ENCODE measurements at places on chromosomes 12 and 14.

DNA sequence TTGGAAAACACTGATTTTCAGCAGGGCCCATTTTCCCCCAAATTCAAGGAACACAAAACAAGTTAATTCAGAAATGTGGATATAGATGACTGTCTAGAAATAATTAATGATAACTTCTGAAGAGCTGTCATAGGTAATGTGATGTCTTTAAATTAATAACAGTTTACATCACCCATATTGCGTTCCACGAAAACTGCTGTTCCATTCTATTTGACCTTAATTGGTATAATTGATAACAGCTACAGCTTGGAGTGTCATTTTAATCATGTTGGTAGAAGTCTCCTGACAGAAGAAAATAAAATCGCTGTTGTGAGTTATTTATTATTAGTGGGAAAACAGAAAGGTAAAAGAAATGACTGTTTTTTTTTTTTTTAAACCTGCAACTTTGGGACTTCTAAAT, 36.3 kb upstream of the MGAT4C start:
- DNase-seq = no peak

DNA sequence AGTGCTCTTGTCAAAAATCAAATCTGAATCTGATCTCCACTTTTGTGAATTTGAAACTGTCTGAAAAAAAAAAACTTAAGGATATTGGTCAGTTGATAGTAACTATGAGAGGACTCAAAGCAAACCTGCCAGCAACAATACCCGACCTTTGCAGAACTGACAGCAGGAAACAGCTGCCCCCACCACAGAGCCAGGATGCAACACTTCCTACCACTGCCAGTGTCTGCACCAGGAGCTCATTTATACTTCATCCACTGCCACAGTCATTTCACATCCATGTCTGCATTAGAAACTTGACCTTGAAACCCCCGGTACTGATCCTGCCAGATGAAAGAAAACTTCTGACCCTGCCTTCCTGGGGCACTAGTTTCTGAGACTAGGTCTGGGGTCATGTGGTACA, 27.4 kb upstream of the RXYLT1 start:
- DNase-seq = peak; percentile 33

- DNase-seq = peak; percentile 26
Measured at GRCh38 chr14:89626233-89626806, 209.3 kb upstream of the FOXN3 start.

- DNase-seq = peak; percentile 19
Measured at GRCh38 chr12:46556819-46557524, 184.4 kb upstream of the SLC38A2 start.

DNA sequence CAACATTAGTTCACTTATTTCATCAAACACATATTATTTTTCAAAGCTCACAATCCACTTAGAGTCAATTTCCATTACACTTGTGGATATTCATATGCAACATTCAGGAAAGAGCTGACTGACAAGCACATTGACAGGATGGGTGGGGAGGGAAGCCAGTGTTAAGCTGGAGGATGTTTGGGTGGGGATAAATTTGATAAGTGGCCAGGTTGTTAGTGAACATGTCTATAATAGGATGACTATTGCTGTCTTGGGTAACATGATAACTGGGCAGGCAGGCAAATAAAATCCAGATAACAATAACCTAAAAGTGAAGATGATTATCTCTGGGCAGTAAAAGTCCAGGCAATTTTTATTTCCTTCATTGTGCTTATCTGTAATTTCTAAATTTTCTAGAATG, 73.8 kb upstream of the OSBPL8 start:
- no peak for DNase-seq

GRCh38 chr14:36646664-36647416, 14.8 kb upstream of the PAX9 start:
- DNase-seq = no peak

GRCh38 chr12:84183576-84183975, 729.0 kb downstream of the SLC6A15 start:
- no peak for DNase-seq
